ENCODE measurements at places on chromosomes 11 and 22.

DNA sequence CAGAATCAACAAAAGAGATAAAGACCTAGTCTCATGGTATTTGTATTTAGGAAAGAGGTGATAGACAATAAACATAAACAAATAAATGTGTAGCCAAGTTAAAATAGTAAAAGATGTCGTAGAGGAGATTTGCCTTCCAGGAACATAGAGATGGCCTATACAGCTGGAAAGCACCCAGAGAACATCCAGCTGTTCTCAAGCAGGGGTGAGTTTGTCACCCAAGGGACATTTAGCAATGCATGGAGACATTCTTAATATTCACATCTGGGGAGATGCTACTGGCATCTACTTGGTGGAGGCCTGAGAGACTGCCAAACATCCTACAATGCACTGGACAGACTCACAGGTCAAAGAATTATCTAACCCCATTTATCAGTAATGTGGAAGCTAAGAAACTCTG lies 88.3 kb downstream of the C11orf87 start:
- DNase-seq = no peak

GRCh38 chr22:31646186-31647019 lies 15.6 kb downstream of the PISD start:
- DNase-seq = peak; percentile 27

DNA sequence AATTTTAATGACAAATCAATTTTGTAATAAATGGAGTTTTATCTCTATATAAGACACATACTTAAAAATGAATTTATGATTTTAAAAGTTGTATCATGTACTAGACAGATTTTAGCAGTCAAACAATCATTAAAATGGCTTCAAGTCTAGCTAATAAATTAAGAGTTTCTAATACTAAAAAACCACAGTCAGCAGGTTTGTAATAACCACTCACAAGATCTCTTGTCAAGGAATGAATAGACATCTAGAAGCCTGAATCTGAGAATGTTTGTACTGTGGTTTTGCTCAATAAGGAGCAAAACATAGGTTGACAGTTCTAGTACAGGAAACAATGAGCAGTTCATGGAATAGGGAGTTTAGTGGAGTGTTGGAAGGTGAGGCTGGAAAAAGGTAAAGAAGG lies 81.2 kb downstream of the DEUP1 start:
- no peak for DNase-seq

GRCh38 chr22:30777587-30777986 lies 82.9 kb downstream of the OSBP2 start:
- DNase-seq = no peak

DNA sequence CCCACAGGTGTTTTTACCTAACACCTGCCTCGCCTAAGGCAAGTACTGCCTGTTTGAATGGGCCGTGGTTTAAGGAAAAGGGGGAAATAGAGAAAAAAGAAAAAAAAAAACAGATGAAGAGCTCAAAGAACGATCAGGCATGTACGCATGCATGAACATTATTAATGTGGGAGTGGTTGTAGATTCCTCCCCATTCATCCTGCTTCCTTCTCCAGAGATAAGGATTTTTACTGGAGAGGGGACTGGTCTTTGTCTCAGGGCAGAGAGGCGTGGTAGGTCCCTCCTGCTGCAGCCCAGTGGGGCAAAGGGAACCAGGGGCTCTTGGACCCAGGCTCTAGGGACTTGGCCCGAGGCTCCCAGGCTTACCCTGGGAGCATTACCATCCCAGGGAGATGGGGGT lies 23.1 kb downstream of the RPS6KA4 start:
- no peak for DNase-seq

DNA sequence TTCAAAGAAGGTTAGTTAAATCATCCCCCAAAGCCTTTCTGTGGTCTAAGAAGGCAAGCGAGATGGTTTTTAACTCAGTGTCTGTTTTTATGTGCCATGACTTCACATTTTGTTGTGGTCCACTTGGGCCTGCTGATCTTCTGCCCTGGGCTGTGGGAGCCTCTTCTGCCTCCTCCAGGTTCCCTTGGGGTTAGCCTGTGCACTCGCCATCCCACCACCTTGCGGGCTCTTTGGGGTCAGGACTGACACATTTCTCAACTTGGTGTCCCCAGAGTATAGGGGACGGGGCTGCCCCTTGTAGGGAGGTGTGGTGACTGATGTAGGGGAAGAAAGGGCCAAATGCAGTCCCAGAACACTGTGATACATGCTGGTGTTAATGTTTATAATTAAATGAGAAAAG lies 207.0 kb downstream of the TBC1D22A start:
- no peak for DNase-seq

DNA sequence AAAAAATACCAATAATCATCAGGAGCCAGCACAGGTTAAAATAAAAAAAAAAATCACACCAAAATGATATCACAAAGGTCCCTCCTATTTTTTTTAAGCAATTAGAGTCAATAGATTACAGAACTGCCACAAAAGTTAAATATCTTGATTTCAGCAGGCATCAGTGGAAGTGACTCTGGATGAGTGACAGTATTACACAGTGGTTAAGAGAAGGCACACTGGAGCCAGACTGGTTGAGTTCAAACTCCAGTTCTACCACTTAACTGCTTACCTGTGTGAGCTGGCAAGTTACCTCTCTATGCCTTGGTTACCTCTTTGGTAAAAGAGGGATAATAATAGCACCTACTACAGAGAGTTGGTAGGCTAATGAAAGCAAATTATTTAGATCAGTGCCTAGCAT lies 148.5 kb downstream of the ATG16L2 start:
- no peak for DNase-seq

DNA sequence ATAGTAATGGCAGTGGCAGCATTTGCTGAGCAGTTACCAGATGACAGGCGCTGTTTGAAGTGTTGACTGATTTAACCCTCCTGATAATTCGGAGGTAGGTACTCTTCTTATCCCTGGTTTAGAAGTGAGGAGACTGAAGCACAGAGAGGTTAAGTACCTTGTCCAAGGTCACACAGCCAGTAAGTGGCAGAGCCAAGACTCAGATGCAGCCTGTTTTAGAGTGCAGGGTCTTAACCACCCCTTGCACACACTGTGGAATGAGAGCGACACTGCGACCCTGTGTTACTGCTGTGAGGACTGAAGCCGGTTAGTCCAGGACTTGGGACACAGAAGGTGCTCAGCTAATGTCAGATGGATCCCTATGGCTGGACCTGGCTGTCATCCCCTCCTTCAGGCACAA lies 34.7 kb downstream of the DAGLA start:
- DNase-seq = no peak

DNA sequence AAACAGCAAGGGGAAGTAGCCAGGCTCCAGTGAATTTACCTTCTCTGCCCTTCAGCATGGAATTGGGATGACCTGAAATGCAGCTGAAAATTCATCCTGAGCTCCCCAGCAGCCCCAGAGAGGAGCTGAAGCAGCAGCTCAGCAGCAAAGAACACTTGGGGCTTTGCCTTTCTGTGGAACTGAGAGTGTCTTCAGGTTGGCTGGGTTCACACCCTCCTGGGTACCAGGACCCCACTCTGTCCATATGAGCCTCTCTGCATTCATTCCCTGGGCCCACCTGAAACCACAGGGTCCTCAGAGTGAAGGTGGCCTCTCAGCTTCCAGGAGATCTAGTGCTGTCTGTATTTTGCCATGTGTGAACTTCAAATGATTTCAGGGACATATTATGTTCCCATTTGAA lies 429.2 kb downstream of the MN1 start:
- no peak for DNase-seq

- no peak for DNase-seq
These were observed 33.3 kb downstream of the RBFOX2 start for GRCh38 chr22:35995348-35995747.

- no peak for DNase-seq
These were observed 14.6 kb downstream of the BBOX1 start for GRCh38 chr11:27055065-27055682.

GRCh38 chr22:50529897-50530579 lies at the start of gene TYMP:
TSS of gene TYMP (minus strand) at chr22:50530012. CDS start at chr22:50529709, 303 bp downstream.
- DNase-seq = peak; percentile 75

DNA sequence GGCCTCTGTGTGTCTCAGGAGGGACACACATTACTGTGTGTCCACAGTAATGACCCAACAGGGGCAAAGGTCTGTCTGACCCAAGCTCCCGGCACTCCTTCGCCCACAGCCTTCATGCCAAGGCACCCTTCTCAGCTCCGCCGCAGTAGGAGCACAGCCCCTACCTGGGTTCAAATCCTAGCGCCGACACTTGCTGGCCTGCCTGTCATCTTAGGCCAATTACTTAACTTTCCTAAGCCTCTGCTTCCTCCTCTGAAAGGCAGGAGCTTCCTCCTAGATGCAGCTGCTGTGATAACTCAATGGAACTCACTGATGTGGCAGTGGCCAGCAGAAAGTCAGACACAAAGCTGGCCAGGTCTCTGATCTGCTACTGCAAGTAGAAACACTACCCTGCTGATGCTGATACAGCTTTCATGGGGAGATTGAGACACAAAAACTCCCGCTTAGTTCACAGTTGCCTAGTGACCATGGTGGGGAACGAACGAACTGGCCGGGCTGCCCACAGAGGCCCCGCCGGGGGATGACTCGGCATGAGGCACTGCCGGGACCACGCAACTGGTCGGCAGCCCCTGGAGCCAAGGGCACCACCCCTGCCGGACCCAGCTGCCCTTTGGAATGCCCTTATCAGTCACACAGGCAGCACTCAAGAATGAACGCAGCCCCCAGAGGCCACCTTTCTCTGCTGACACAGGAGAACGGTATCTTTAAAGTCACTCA lies 8.1 kb downstream of the EHD1 start:
- DNase-seq = no peak

DNA sequence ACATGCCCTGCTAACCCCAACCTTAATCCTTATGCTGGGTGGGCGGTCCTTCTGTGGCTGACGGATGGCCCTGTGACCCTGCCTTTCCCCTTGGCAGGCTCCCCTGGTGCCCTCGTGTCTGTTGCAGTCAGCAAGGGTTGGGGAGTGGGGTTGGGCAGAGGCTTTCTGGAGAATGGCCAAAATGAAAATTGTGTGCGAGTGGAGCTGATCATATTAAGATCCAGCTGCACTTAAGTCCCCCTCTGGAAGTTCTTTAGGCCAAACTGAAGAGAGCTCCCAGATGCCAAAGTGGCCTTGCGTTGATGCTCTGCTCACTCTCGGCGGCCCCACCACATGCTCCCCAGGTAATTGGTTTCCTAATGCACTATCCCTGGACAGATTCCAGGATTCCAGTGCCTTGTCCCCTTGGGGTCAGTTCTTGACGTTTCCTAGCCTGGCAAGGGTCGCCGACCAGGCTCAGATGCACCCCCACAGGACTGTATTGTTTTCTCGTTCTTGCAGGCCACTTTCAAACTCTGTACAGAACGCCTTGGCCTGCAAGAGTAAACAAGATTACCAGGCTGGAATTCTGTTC lies 16.4 kb upstream of the C11orf96 start:
- no peak for DNase-seq

DNA sequence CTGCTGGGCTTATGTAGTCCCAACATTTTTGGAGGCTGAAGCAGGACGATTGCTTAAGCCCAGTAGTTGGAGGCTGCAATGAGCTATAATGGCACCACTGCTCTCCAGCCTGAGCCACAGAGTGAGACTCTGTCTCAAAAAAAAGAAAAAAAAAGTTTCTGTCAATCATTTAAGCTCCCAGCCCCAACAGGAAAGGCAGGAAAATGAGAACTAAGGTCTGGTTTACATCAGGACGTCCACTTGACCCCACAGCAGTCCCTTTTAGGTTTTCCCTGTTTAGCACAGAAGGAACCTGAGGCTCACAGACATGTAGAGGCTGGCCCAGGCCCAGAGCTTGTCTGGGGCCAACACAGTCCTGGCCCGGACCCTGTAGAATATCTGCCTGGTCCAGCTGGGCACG lies 9.2 kb upstream of the TTLL1 start:
- no peak for DNase-seq

DNA sequence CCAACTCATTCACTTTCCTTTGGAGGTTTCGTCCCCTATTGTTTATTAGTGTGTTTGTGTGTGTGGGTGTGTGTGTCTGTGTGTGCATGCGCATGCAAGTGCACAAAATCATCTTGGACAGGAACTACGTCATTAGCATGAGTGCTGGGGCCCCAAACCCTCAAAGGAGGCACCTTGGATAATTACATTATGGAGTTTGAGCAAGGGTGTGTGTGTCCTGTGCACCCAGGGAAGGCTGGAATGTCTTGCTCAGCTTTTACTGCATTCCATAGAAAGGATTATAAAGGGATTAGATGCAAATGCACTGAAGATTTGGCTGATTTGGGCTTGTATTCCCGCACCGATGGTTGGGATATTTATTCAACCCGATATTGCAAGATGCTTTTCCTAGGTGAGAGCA lies 203.4 kb upstream of the NAV2 start:
- DNase-seq = no peak

- no peak for DNase-seq
These were observed 1.6 kb upstream of the E2F8 start for GRCh38 chr11:19242179-19242932.

- no peak for DNase-seq
These were observed 60.2 kb downstream of the ENDOD1 start for GRCh38 chr11:95149651-95150364.

DNA sequence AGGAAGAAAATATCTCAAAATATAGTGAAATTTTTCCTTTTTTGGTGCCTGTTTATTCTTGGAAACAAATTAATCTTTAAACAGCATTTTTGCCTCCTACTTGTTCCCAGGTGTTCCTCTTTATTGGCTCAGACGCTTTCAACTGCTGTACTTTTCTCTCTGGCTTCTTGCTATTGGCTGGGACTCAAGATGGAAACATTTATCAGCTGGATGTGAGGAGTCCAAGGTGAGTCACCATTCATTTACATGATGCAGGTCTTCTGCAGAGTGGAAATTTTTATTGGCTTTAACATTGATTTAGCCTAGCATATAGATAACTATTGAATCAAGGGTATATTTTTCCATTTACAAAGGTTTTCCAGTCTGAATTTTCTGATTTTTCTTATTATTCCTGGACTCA lies 34.4 kb upstream of the DNAJB13 start:
- no peak for DNase-seq

GRCh38 chr11:44693654-44694119 lies 33.1 kb upstream of the TSPAN18 start:
- DNase-seq = no peak

DNA sequence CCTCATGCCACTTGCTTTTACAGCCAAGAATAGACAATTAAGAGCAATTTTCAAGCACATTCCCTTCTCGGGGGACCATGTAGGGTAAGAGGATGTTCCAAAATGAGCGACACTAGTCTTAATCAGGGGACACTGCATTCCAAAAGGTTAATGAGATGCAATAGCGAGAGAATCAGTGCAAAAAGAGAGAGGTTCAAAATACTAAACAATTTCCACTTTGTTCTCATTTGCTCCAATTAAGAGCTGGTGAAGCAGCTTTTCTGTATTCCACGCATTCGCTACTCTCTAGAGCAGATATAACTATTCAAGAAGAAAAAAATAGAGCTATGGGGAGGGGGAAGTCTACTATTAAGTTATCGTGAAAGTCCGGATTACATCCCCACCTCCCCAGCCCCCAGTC lies 811 bp downstream of the LRRC4C start:
- no peak for DNase-seq

- DNase-seq = no peak
These were observed 29.7 kb upstream of the VWA5A start for GRCh38 chr11:124085583-124085982.

- no peak for DNase-seq
These were observed 56.8 kb upstream of the ALX4 start for GRCh38 chr11:44366741-44367140.
